Cardiac fibroblast (primary cell): ENCODE measurements at places on chromosomes 2 and 18.

- DNase-seq = no peak
Measured at GRCh38 chr18:21331065-21331464, 89.0 kb downstream of the GREB1L start.

DNA sequence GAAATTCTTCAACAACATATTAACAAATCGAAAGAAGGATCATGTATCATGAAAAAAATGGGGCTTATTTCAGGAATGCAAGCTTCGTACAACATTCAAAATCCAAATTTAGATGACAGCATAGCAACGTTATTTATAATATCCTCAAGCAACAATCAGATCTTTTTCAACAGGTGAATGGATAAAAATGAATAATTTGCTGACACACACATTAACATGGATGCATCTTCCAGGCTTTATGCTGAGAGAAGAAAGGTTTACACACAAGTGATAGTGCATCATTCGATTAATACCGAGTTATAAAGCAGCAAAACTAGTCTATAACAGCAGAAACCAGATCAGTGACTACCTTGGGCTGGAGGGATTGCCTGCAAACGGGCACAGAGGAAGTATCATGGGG is 209.5 kb upstream of the TPO start:
- DNase-seq = no peak

DNA sequence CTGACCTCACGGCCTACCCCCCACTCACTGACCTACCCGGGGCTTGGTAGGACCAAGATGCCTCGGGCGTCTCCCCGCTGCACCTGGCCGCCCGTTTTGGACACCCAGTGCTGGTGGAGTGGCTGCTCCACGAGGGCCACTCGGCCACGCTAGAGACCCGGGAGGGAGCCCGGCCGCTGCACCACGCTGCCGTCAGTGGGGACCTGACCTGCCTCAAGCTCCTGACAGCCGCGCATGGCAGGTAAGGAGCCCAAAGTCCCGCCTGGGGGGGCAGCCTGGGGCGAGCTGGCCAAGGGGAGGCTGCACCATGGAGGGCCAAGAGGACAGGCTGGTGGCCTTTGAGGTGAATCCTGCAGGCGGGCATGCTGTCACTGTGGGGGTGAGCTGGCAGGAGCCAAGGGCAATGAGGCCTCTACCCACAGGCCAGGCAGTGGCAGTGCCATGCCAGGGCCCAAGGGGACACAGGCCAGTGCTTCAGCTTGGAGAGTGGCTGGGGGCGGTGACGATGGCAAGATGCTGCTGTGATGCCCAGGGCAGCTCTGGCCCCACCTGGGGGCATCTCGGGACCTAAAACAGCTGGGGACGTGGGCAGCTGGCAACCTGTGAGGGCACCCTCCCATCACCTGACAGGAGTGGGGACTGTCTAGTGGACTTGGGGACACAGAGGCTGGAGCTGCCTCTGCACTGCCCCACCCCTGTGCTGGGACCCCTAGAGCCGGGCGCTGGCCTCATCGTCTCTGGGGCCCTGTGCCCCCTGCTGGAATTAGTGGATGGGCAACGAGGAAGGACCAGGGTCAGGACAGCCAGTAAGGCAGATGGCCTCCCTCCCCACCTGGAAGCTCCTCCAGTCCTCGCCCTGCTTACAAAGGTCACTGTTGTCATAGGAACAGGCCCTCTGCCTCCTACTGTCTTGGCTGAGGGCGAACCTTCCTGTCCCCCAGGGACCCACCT is 2.0 kb downstream of the ESPNL start:
- no peak for DNase-seq

- DNase-seq = no peak
Measured at GRCh38 chr18:64179556-64180080, 30.7 kb upstream of the LINC00305 start.

GRCh38 chr2:10834068-10834655 is 21.6 kb upstream of the PDIA6 start:
- DNase-seq = no peak

DNA sequence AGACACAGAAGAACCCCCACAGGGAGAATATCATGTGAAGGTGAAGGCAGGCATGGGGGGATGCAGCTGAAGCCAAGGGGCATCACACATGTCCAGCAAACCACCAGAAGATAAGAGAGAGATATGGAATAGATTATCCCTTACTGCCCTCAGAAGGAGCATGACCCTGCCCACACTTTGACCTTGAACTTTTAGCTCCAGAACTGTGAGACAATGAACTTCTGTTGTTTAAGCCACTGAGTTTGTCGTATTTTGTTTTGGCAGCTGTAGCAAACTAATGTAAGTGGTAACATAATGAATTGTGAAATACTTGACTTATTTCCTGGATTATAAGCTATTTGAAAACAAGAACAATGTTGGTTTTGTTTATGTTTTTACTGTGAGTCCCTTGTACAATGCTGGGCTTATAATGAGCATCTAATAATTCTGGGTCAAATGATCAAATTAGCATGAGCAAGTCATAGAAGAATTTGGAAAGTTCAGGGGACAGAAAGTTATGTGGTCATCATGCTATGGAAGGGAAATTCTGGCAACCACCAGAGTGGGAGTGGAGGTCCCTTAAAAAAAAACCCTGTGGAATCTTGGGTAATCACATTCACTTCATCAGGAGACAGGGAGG is 541.0 kb upstream of the KLHL29 start:
- no peak for DNase-seq

GRCh38 chr2:159562248-159562647 is 54.1 kb downstream of the BAZ2B start:
- peak; percentile 71 for DNase-seq

DNA sequence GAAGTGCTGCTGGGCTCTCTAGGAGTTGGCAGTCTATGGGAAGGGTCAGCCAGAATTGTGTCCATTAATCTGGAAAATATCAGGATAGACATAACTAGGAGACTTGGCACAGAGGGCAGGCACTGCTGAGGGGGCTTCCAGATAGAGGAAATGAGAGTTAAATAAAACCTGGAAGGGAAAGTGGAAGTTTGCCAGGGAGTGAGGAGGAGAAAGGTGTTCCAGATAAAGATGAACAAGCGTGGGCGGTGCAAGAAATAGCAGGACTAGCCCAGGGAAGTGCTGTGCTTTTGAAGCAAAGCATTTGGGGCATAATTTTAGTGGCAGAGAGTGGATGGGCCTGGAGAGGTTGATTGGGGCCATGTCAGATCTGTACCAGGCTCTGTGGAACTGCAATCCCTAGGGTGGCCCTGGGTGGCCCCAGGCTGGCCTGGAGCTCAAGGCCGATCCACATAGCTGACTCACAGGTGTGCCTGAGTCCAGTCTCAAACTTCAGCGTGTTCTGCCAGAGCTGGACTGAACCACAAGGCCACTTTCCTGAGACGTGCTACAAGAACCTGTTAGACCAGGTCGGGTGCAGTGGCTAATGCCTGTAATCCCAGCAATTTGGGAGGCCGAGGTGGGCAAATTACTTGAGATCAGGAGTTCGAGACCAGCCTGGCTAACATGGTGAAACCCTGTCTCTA is 26.9 kb downstream of the GALM start:
- DNase-seq = no peak

GRCh38 chr18:13409997-13410396 is 191.4 kb downstream of the LDLRAD4 start:
- DNase-seq = no peak

DNA sequence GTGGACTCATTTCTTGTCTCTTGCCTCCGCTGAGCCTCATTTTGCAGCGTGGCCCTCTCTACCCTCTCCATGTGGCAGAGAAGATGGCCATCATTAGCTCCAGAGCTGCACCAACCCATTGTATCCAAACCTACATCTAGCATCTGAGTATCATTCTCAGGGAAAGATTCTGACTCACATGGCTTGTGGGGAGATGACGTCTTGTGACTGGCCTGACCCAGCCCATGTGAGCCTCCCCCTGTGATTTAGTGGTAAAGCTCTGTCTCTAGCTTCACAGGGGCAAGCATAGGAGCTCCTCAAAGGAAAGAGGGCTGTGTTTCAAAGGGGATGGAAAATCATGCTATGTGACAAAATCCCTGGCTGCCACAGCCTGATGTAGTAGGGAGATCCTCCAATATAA is 87.4 kb upstream of the RBMS1 start:
- DNase-seq = peak; percentile 17

GRCh38 chr18:21735452-21736015 is 5.1 kb upstream of the MIB1 start:
- peak; percentile 58 for DNase-seq

- DNase-seq = peak; percentile 44
Measured at GRCh38 chr2:61469424-61470121, 1.3 kb downstream of the USP34 start.

DNA sequence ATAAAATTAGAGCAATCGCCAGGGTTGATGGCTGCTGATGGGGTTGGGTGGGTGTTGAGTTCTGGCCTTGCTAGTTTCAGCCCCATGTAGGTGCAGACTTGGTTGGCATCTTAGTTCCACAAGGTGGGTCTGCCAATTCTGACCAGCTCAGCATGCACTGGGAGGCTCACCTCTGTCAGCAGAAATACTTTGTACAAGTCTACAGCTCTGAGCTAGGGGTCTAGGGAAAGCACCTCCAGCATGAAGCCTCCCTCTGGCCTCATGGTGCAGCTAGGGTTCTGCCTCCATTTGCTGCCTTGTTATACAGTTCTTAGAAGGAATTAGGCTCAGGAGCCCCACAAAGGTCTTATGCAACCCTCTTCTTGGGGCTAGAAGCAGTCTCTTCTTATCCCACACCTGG is 278.9 kb upstream of the HDAC4 start:
- no peak for DNase-seq

DNA sequence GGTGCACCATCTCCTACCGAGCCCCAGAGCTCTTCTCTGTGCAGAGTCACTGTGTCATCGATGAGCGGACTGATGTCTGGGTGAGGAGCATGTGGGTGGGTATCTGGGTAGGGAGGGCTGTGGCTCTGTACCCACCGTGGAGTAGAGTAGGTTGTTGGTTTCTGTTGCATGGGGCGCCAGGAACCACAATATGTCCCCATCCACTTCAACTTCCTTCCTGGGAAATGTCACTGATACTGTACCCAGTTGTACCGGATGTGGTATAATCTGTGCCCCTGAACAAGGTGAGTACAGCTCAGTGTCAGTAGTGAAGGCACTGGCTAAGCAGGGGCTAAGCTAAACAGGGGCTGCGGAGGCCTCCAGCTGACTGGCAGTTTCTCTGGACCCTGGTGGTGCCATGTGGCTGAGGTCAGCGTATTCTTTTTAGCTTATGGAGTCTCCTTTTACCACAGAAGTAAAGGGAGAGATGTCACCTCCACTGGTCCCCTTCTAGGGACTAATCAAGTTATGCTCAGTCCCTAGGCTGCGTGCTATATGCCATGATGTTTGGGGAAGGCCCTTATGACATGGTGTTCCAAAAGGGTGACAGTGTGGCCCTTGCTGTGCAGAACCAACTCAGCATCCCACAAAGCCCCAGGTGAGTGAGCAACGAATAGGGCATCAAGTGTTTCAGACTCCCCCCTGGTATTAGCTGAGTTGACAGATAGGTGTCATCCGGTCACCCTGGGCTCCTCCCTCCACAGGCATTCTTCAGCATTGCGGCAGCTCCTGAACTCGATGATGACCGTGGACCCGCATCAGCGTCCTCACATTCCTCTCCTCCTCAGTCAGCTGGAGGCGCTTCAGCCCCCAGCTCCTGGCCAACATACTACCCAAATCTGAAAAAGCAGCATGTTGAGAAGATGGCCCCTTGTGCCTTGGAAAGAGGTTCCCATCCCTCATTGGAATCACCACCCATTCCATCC is 2.7 kb downstream of the STK16 start:
- DNase-seq = no peak

- no peak for DNase-seq
Measured at GRCh38 chr2:101706819-101707177, 9.3 kb downstream of the MAP4K4 start.

DNA sequence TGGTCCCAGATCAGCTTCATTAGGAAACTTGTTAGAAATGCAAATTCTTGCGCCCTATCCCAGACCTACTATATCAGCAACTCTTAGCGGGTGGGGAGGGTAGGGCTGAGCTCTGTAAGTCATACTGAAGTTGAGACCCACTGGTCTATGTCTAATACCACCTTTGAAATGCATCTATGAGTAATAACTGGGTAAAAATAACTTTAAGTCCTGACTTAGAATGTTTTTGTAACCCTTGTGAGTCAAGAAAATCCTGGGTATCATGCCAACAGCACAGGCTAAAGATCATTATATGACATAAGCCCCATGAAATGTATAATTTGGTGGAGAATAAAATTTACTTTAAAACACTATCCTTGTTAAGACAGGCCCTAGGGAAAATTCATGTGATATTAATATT is 41.4 kb downstream of the PRKD3 start:
- DNase-seq = peak; percentile 94

DNA sequence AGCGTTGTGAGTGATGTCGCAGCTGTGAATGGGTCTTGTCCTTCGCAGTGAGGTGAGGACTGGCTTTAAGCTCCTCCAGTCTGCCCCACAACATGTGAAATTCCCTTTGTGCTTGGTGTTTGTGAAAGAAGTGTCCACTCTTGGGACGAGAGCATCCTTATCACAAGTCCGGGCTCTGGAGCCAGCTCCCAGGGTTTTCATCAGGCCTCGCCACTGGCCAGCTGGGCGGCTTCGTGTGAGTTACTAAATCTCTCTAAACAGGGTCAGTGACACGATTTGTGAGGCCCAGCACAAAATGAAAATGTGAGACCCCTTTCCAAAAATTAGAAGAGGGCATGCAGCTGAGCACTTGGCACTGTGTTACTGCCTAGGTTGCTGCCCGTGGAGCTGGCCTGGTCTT is 115.9 kb downstream of the VAPA start:
- DNase-seq = no peak

GRCh38 chr2:37894601-37895000 is 30.5 kb upstream of the RMDN2 start:
- DNase-seq = no peak

DNA sequence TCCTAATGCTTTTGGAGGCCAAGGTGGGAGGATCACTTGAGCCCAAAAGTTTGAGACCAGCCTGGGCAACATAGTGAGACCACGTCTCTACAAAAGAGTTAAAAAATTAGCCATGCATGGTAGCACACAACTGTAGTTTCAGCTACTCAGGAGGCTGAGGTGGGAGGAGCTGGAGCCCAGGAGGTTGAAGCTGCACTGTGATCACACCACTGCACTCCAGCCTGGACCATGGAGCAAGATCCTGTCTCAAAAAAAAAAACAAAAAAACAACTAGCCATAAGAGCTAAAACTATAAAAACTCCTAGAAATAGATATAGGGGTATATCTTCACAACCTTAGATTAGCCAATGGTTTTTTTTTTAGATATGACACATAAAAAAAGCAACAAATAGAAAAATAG is 16.9 kb upstream of the COL6A3 start:
- no peak for DNase-seq

DNA sequence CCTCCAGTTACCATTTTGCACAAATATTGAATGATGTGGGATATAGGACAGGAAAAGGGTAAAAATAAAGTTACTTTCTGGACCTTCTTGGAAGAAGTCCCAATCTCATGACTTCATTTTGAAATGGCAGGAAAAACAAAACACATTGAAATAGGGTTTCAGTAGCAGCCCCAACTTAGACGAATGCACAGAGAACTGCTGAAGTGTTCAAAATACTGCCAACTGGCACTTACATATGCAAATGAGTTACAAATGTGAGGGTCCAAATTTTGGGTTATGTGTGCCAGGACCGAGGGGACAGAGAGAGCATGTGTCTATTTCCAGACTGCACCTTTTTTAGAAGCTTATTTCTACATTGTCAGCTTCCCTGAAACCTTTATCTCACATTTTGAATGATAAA is 112.9 kb upstream of the CCDC68 start:
- DNase-seq = no peak

GRCh38 chr18:24988253-24988840 is 363.6 kb downstream of the ZNF521 start:
- no peak for DNase-seq
